Astrocyte of the spinal cord (primary cell): ENCODE measurements at places on chromosomes 12 and 14.

GRCh38 chr12:19799216-19799615 is 359.9 kb downstream of the AEBP2 start:
- DNase-seq = peak; percentile 88

GRCh38 chr14:100143934-100144333 is 15.5 kb downstream of the DEGS2 start:
- no peak for DNase-seq

DNA sequence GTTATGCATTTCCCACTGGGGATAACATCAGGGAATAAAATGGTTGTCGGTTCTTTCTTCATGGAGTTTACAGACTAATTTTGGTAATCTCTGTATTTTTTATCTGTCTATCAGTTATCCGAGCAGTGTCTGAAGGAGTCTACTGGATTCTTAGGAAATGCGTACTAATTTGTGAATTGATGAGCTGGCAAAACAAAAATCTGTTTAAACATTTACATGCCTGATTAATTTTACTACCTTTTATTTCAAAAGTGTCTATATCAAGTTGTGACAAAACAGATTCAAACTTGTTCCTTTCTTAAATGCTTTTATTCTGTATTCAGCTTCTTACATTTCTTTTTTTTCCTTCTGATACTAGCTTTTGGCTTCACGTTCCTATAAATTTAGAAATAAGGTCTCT is 4.4 kb downstream of the RIMKLB start:
- DNase-seq = no peak

DNA sequence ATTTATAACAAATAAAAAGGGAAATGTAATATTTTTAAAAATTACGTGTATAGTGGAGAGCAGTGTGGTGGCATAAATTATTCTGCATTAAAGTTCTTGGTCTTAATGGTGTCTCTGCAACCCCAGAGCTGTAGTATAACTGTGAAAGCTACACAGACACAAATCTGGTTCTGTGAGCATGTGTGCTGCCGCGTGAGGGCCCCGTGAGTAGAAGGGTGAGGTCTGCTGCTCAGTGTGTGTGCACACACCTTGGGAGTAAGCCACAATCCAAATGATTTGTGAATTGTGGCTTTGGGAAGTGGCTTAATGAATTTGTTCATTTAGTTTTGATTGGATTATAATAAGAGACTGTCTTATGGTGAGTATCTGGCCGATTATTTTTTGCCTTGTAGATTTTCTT is 16.8 kb downstream of the PELI2 start:
- DNase-seq = no peak
